Progenitor cell of endocrine pancreas (in vitro differentiated cells): ENCODE measurements at places on chromosomes 5 and 9. TPM values are rescaled to one million over a fixed set of nuclear protein-coding genes. Genes with fewer than 3 reads are reported as not detected.

- DNase-seq, result peak; percentile 69
Observed at GRCh38 chr5:122076669-122077365, 1.2 kb downstream of the LOX start.

- DNase-seq, result no peak
Observed at GRCh38 chr9:122133263-122133983, 26.2 kb downstream of the NDUFA8 start.

ELL2 gene
- total RNA-seq, result 124 and 145 TPM in 2 replicates

DNA sequence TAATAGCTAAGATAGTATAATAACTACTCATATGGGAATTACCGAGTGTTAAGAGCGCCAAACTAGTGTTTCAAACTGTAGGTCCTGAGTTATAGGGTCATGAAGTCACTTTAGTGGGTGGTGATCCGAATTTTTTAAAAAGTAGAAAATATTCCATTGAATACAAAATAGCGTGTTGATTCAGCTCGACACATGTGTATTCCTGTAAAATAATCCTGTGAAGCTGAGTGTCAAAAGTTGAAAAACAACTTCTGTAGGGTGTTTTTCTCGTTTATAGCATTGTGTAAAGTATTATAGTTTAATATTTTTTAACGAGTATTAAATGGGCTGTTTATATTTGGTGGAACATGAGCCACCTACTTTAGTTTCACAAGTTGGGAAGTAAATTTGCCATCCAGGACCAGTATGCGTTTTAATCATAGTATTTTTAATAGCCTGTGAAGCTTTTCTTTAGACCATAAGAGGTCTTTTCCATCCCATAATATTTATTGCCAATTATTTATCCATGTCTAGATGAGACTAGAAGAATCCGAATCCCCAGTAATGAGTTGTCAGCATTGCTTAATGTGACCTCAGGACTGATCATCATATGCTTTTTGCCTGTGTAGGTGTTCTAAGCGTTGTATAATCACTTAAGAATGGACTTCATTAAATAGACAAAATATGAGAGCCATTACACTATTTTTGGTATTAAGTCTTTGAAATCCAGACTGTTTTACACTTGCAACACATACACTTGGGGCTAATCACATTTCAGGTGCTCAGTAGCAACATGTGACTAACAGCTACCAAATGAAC, 84.1 kb downstream of the PTPDC1 start:
- no peak for DNase-seq

F2RL2 gene
- total RNA-seq, result 0.16 TPM in 1 of 2 replicates, not detected in the other

- no peak for DNase-seq
Observed at GRCh38 chr5:38371596-38371995, 113.2 kb downstream of the EGFLAM start.

GRCh38 chr9:32928912-32929311, 72.5 kb downstream of the APTX start:
- DNase-seq, result no peak

- no peak for DNase-seq
Observed at GRCh38 chr5:120552638-120553037, 88.5 kb downstream of the PRR16 start.

CDH12 gene
- total RNA-seq, result 2.8 TPM in 2 replicates

DNA sequence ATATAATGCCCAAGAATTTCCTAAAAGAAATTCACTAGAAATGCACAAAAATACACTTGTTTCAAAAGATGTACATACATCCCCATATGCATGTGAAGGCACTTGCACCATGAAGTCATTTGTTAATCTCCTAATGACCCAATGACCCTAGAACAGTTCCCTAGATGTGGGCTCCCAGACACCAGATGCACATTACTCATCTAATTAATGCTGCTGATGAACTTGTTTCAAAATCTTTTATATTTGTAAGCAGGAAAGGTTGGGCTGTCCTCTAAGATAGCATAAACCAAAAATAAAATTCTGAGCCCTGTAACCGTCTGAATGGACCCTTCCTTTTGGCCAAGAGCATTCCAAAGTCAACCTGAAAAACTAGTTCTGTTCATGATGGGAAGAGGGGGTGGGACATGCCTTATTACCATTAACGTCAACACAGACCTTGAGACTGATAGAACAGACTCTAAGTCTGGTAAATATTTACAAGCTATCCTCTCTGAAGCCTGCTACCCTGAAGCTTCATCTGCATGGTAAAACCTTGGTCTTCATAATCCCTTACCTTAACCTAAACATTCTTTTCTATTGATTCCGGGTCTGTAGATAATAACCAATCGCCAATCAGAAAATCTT, 91.0 kb upstream of the DAPK1 start:
- DNase-seq, result no peak

GRCh38 chr9:134420281-134420845, 94.1 kb downstream of the RXRA start:
- DNase-seq, result no peak

- DNase-seq, result no peak
Observed at GRCh38 chr9:136902259-136902821, 16.0 kb downstream of the TRAF2 start.

- DNase-seq, result no peak
Observed at GRCh38 chr5:35383041-35383440, 152.8 kb upstream of the PRLR start.

DNA sequence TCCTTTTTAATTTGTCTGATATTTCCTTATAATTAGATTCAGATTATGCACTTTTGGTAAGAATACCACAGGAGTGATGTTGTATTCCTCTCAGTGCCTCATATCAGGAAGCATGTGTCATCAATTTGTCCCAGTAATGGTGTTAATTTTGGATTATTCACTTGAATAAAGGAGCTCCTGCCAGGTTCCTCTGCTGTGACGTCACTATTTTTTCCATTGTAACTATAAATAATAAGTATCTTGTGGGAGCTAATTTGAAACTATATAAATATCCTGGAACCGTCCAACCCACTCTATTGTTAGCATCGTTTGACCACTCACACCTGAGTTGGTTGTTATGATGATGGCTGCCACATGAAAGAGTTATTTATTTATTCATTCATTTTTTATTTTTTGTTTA, 107.9 kb downstream of the INVS start:
- DNase-seq, result no peak

DNA sequence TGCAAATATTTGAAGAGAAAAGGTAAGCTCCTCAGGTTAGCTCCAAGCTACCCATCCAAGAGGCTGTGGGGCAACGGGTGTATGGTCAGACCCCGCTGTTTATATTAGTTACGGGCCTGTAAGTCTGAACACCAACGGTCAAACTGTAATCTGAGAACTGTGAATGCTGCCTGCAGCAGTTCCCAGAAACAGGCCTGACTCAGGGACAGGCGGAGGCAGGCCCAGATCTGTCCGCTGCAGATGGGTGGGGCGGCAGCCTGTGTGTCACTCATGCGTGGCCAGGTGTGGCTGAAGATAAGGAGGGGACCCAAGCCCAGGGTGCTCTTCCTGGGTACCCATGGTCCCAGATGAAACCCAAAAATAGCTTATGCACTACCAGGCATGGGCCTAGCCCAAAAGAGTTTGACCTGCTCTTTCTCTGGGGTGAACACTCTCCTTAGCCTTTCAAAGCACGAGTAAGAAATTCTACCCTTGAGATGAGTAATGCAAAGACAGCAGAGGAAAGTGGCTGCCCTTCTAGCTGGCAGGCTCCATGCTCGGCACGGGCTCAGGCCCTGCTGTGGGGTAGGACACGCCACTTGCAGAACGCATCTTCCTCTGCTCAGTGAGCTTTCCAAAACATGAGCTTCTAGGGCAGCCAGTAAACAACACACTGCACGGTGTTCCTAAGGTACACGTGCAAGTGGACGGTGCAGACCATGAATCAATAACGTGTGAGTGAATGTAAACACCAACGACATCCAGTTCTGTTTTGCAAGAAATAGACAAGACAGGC, 9.1 kb downstream of the UBAC1 start:
- DNase-seq, result no peak

DNA sequence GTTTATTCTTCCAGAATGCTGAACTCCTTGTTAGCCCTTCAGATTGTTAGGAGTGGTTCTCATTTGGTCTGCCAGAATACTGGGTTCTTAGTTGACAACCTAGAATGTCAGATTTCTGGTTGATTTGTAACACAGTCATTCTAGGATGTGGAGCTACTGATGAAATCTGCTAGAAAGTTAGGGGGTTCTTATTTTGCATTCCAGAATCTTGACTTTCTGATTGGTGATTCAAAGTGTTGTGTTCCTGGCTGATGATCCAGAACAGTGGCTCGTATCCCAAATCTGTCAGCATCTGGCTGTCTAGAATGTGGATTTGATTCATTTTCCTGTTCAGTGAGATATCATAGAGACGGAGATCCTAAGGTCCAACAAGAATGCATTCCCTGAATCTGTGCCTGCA, 21.9 kb downstream of the PTGS1 start:
- no peak for DNase-seq

DNA sequence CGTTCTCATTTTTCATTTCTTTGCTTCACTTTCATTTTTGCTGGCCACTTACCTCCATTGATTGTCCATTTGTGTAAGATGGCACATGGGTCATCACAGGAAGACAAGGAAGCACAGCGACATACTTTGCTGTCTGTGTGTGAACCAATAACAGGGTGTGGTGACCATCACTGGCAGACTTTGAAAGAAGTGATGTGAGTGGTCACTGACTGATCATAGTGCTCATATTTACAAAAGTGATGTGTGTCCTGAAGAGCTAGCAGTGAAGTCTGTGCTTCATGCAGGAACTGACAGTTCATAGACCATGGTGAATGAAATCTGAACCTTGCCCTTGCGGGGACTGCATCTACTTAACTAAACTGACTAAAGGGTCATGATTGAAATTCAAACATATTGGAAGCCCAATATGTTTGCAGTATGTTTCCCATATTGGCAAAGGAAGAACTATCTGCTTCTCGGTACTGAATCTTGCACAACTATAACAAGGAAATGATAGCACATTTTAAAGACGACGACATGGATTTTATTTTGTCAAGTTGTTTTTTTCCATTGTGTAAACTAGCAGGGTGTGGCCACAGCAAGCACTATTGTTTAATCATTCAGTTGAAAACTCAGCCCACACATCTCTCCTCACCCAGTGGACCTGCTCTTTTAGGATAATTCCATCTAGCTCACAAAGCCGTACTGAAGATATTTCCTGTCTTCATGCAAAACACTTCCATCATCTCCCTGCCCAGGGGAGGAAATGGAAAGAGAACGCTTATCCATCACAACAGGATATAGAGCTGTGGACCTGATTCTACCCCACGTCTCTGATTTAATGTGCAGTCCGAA, 232.0 kb upstream of the ANKRD55 start:
- no peak for DNase-seq

MSX2 gene
- total RNA-seq, result 5.8 and 11.7 TPM in 2 replicates

NR4A3 gene
- total RNA-seq, result 1.2 and 1.4 TPM in 2 replicates

GRCh38 chr5:150608991-150609390, 31.5 kb upstream of the SYNPO start:
- DNase-seq, result no peak

GPR150 gene
- not detected in 2 replicates for total RNA-seq

ISL1 gene
- total RNA-seq, result 8.2 and 9.7 TPM in 2 replicates

- no peak for DNase-seq
Observed at GRCh38 chr5:3103262-3103811, 351.9 kb upstream of the IRX2 start.

LRRC19 gene
- not detected in 2 replicates for total RNA-seq

- no peak for DNase-seq
Observed at GRCh38 chr5:132481596-132482211, 8.9 kb downstream of the IRF1 start.

DNA sequence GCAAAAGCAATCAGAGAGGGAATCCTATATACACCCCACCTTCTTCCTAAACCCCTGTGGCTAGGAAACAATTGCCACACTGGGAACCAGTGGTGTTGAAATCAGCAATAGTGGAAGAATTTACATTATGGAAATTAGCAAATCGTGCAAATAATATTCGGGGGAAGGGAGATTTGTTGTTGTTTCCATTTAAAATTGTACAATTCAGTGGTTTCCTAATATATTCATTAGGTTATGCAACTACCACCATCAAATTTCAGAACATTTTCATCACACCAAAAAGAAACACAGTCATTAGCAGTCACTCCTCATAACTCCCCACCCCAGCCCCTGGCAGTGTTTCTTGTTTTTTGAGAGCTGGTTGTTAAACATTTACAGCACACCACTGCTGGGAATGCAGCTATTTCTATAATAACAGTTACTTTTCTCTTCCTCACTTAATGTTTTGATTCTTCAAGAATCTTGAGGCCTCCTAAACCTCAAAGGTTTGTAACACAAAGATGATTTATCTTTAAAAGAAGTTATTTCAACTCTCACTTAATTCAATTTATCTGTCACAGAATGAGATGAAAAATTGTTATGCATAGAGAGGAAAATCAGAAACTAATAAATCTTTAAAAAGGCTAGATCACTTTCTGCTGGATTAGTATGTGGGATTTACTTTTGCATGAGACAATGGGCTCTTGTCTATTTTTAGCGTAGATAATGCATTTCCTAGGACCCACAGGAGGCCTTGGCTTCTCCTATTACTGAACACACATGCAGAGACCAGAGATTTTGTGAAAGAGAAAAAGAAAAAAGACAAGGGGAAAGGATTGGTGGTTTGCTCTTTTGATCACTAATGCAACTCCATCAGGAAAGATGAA, 91.8 kb upstream of the DAPK1 start:
- no peak for DNase-seq

C5orf58 gene
- total RNA-seq, result not detected in 2 replicates

QRFP gene
- total RNA-seq, result not detected in 2 replicates

LCP2 gene
- not detected in 2 replicates for total RNA-seq

DNA sequence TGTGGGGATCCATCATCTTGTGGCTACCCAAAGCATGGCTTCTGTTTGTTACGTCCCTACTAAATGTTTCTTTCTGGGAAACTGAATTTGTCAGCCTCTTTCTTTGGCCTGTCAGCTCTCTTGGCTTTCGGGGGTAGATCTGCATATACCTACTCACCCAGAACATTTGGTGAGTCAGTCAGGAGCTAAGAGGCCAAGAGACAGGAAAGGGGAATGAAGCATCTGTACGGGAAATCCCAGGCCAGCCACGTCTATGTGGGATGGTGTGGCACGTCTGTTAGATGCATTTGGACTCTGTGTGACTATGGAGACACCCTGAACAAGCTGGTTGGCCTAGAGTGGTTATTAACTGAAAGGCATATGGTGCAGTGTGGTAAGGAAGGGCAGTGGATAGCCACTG, 58.1 kb downstream of the CDO1 start:
- no peak for DNase-seq

SLC34A1 gene
- total RNA-seq, result not detected in 2 replicates

- no peak for DNase-seq
Observed at GRCh38 chr9:133445293-133445969, 14.3 kb upstream of the CACFD1 start.

- no peak for DNase-seq
Observed at GRCh38 chr5:140630292-140631035, 2.5 kb downstream of the CD14 start.

FOXD4 gene
- total RNA-seq, result 0.50 and 0.58 TPM in 2 replicates

GRCh38 chr5:33662722-33663427, 222.1 kb downstream of the TARS1 start:
- no peak for DNase-seq

ITK gene
- not detected in 2 replicates for total RNA-seq

DNM1 gene
- total RNA-seq, result 34.1 and 38.0 TPM in 2 replicates
